T-cell (primary cell): ENCODE measurements at places on chromosomes 12 and 14.

- no peak overlapping the region for H3K4me3 ChIP-seq
- no peaks in the 10 kb centered on the region for H3K27me3 ChIP-seq
- H3K4me1 ChIP-seq, result no peaks in the 10 kb centered on the region
These were observed 242.0 kb upstream of the MDGA2 start for GRCh38 chr14:47917344-47917954.

DNA sequence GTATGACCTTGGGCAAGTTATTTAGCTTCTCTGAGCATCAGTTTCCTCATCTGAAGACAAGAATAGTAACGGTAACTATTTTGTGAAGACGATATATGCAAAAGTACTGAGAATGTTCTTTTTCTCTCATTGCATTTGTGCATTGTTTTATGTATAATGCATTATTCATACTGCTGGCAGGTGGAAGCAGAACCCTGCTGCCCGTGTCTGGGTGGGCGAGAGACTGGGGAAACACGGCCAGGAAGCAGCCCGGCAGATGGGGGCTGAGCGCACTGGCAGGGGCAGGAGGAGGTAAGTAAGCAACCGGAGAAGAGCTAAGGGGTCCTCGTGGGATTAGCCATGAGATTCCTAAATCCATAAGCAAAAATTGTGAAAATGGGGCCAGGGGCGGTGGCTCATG, 115.8 kb upstream of the MED13L start:
- H3K4me1 ChIP-seq, result peaks cover 2% of the 10 kb centered on the region
- no peak overlapping the region for H3K4me3 ChIP-seq
- no peak overlapping the region for H3K27ac ChIP-seq
- no peaks in the 10 kb centered on the region for H3K36me3 ChIP-seq

GRCh38 chr12:115761784-115762183, 515.7 kb downstream of the MED13L start:
- no peak overlapping the region for H3K4me3 ChIP-seq
- no peak overlapping the region for H3K27ac ChIP-seq
- DNase-seq, result no peak

DNA sequence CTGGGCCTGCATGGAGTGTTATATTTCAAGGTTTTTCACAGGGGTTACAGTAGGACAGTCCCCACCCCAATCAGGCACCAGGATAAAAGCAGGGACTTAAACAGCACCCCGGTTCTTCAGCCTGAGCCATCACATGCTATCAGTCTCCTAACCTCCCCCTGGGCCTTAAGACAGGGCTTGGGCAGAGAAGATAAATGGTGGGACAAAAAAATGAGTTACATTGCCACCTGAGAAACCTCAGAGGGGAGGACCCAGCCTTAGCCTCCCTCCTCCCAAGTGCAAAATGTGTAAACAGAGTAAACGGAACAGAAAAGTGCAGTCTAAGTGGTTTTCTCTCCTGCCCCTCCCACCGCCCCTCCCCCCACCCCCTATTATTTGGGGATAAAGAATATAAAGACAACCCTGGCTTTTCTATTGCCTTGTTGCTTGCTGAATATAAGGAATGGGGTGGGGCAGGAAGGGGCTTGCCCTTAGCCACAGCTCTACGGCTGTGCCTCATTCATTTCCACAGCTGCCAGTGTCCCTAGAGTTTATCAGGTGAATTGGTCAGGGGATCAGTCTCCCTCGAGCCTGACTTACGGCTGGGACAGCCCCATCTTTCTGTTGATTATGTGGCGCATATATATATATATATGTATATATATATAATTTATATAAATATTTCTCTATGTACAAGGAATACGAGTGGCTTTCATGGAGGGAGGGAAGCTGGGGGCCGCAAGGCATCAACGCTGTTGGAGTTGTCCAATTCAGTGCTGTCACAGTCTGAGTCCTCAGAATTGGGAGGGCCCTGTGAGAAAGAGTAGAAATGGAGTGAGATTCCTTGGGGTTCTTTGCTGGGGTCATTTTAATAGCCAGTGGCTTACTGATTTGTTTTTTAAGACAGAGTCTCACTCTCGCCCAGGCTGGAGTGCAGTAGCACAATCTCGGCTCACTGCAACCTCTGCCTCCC, 18.5 kb downstream of the MAP3K12 start:
- DNase-seq, result no peak
- H3K27ac ChIP-seq, result no peak overlapping the region

GRCh38 chr14:75976826-75977581, 4.8 kb downstream of the TGFB3 start:
- H3K4me1 ChIP-seq, result peaks cover 30% of the 10 kb centered on the region
- no peak for DNase-seq
- no peak overlapping the region for H3K4me3 ChIP-seq
- H3K27ac ChIP-seq, result no peak overlapping the region
- no peaks in the 10 kb centered on the region for H3K27me3 ChIP-seq
- no peaks in the 10 kb centered on the region for H3K36me3 ChIP-seq

DNA sequence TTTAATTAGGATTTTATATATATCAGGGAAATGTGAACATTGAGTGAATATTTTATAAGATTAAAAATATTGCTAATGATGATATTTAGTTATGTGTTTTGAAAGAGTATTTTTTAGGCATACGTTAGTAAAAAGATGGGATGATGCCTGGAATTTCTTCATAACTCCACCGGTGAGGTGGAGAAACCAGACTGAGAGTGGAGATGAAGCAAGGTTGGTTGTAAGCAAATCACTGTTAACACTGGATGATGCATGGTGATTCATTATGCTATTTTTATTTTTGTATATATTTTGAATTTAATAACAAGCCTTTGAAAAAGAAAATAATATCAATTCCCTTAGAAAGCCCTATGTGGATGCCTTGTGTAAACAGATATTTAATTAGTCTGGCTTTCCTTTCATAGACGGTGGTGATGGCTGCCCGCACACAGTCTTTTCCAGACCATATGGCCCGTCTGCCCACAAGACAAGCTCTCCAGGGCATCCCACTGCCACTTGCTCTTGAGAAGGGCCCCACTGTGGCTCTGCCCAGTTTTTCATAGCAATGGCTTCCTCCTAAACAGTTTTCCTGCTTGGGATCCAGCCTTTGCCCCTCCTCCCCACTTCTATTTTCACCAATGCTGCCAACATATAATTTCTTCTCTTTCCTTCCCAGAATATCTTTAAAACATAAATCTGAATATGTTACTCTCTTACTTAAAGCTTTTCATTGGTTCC, 95.4 kb downstream of the HELB start:
- no peaks in the 10 kb centered on the region for H3K36me3 ChIP-seq
- H3K27ac ChIP-seq, result no peak overlapping the region
- no peak overlapping the region for H3K4me3 ChIP-seq
- H3K4me1 ChIP-seq, result peaks cover 16% of the 10 kb centered on the region
- H3K27me3 ChIP-seq, result no peaks in the 10 kb centered on the region
